ENCODE measurements at places on chromosomes 12 and 14.
A peak's percentile ranks its signal among the peaks of the same experiment; 100 is the strongest.

DNA sequence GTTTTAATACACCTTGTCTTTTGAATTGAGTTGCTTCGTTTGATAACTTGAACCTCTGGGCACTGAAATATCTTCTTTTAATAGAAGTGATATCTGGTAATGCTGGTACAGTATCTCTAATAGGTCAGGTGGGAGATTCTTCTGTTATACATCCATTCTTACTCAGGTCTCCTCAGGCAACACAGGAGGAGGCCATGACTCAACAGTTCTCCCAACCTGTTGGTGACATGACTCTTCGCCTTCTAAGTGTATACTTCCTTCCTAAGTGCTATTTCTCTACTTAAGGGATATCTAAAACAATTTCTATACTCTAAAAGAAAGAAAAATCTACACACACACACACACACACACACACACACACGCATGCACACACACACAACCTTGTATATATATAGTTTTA is 509.1 kb downstream of the PCNX1 start:
- no peak for DNase-seq

DNA sequence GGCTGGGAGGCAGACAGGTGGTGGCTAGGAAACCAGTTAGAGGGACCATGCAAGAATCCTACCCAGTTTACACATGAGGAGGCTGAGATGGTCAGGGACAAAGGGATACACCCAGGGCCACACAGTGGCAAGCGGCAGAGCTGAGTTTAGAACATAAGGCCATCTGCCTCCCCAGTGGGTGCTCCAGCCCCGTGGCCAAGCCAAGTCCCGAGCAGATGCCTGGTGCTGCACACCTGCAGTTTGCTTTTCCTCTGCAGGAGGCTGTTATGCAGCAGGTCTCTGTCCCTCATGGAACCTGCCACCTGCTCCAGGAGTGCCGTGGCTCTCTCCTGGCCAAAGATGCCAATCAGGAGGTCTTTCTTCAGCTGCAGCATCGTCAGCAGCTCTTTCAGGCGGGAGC is 70.8 kb downstream of the SYNE3 start:
- no peak for DNase-seq

DNA sequence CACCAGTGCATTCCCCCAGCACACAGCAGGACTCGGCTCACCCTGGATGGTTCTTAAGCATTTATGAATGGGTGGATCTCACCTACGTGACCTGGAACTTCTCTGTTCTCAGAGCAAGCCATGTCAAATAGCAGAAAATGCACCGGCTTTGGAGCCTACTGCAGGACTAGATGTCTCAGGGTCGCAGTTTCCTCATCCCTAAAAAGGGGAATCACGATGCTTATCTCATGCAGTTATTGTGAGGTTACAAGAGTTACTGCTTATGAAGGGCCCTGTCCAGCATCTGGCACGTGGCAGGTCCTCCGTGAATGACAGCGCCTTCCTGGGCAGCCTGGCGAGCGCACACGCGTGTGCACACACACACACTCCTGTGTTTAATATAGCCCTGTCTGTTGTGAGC is 128.5 kb downstream of the ETV6 start:
- no peak for DNase-seq

DNA sequence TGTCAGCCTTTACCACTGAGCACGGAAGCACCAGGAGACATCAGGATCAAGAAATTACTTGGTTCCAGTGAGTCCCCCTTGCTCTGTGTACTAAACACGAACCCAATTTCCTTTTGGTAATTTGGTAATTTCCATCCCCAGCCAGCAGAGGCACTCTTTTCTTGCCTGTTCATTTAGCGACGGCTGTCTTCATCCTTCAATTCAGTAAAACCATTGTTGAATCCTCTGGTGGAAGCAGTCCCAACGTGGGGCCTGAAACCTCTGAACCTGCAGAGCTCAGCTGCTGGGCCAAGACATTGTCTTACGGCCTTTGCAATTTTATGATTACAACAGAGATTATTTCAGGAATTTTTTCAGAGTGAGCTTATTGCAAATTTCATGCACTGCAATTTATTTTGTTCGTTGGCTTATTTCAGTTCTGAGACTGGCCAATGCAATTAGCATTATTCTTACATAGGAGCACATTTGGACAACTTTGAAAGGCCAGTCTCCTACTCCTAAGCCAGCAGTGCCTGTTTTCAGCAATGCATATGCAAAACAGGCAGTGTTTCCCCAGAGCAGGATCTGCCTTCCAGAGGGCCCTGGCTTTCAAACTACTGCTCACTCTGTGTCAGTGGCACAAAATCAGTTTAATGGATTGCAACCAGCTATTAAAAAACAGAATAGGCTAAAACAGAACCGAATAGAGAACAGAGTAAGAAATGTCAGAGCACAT is 372.9 kb upstream of the TMEM132C start:
- no peak for DNase-seq

GRCh38 chr12:120834489-120835303 is 69.5 kb downstream of the SPPL3 start:
- no peak for DNase-seq

DNA sequence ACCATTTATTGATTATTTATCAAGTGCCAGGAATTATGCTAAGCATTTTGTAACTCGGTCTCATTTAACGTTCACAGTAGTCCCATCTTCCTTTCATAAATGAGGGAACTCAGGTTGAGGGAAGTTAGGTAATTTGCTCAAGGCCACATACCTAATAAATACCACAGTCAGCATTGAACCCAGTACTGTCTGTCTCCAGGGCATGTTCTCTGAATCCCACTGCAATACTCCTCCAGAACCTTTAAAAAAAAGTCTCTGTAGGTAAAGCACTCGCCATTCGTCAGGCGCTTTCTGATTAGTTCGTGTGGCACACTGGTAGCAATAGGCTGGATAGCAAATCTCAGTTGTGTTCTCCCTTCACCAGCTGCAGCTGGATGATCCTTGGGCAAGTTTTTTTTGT is 14.3 kb downstream of the SLC17A8 start:
- DNase-seq: no peak

GRCh38 chr12:14993537-14994266 is 20.9 kb downstream of the PDE6H start:
- DNase-seq: no peak

GRCh38 chr14:37056473-37056872 is 115.9 kb downstream of the SLC25A21 start:
- DNase-seq: no peak

GRCh38 chr14:90449411-90449810 is 52.6 kb downstream of the CALM1 start:
- DNase-seq: no peak

GRCh38 chr12:6606331-6607131 is 648 bp downstream of the CHD4 start:
- DNase-seq: no peak

GRCh38 chr12:120228291-120229070 is 27.6 kb upstream of the RPLP0 start:
- peak; percentile 92 for DNase-seq

- DNase-seq: no peak
These were observed 85.2 kb downstream of the FOXN4 start for GRCh38 chr12:109223868-109224267.

DNA sequence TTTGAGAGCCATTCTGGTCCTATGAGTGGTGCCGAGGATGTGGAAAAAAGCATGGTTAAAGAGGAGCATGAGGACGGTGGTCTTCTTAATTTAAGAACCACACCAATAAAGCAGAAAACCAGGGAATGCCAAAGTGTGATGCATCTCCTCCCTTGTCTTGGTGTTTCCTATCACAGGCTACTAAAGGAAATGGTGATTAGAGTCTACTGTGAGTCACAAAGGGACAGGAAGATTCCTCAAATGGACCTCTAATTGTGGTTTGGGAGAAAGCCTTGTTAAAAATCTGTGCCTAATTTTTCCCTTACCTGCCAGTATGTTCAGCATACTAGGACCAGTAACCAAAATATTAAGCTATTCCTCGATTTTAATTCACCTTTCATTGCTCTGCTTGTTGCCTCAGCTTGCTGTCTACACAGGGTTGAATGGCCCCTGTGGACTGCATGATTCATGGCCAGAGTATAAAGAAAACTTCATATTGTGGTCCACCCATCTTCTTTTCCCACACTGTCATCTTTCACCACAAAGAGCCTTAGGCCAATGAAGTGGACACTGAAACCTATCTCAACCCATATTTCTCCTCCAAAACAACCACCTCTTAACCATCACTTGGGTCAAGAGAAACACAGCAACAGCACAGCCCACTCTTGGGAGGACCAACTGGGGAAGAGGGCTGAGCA is 38.8 kb downstream of the DIO2 start:
- DNase-seq: no peak

DNA sequence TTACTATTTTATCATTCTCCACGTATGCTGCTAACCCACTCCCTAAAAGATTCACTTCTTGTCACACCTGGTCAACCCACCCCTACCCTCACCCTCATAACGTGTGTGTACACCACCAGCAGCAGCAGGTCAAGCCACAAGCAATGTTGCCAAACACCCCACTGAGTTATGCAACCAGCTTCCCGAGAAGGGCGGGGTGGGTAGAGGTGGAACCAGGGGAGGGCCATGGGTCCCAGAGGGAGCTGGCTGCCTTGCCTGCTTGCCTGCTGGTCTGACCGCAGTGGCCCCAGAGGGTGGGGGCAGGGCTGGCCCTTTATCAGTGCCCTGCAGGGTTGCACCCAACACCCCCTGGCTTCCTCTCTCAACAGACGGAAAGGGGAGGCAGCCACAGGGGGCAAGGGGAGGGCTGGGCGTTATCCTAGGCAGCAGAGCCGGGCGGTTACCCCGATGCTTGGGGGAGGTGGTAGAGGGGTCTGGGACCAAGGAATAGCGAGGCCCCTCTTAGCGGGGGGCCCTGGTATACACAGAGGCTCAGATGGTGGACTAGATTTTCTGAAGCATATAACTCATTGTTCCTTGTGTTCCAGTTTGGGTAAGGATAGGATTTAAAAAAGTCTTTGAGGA is 3.5 kb upstream of the NFE2 start:
- DNase-seq: no peak

GRCh38 chr14:90061685-90062126 is at the start of gene KCNK13:
Gene KCNK13 (plus strand): TSS chr14:90061994. CDS start chr14:90062206, 212 bp downstream.
- no peak for DNase-seq

DNA sequence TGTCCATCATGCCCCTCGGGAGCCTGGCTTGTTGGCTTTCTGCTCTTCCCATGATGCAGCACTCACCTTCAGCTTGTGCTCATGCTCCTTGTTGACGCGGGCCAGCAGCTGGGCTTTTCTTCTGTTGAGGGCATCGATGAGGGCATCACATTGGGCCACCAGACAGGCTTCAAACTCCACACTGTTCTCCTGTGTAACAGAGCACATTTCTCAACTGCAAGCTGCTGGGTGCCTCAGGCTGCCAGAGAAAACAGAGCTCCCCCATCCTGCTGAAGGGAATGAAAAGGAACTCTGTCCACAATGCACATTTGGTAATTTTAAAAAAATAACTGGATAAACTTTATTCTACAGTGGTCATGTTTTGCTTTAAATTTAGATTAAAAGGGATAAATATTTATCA is 72.1 kb downstream of the TRIM9 start:
- no peak for DNase-seq

- DNase-seq: no peak
These were observed 56.7 kb downstream of the MSRB3 start for GRCh38 chr12:65335021-65335714.

- no peak for DNase-seq
These were observed 25.1 kb upstream of the BATF start for GRCh38 chr14:75497191-75497590.

DNA sequence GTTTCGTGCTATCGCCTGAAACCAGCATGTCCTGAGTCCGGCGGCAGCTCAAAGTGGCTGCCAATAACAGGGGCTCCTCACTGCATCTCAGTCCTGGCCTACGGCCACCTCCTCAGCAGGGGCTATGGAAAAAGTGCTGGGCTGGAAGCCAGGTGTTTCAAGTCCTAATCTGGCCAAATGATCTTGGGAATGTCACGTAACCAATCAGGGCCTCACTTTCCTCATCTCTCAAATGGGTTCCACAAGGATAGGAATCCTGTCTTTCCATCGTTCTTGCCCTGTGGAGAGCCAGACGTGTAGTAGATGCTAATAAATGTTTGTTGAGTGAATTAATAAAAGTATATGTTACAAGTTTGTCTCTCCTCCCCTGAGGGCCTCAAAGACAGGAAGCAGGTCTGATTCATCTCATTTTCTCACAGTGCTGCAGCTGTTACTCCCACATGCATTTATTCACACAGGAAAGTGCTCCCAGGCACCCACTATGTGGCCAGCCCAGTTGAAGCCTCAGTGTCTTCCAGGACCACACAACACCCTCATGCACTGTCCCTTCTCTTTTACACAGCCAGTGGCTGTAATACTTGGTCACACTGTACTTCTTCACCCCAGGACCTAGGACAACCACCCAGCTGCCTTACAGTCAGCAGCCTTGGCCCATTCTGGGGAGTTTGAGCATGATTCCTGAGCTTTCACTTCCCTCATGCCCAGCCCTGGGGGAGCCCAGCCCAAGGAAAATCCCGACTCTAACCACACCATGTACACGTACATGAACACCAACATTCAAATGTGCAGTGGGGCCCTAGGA is 5.0 kb downstream of the CMKLR1 start:
- DNase-seq: no peak

DNA sequence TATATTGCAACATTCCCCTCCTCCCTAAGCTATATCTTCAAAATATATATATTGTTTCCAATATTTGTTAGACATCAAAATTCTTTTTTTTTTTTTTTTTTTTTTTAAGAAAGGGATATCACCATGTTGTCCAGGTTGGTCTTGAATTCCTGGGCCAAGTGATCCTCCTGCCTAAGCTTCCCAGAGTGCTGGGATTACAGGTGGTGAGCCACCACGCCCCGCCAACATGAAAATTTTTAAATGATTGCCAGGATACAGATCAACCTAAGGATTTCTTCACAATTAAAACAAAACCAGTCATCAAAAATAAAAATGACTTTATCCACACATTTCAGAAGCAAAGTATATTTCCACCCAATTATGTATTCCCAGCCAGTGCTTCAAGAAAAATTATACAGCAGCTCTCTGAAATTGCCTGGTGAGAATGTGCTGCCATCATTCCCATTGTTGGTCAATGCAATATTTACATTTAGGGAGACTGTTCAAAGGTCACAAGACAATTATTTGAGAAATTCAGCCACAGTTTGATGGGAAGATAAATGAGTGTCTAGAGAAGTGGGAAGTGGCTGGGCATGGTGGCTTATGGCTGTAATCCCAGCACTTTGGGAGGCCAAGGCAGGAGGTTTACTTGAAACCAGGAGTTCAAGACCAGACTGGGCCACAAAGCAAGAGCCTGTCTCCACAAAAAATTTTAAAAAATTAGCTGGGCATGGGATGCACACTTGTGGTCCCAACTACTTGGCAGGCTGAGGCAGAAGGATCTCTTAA is 141.7 kb upstream of the AMIGO2 start:
- no peak for DNase-seq

Measured in stimulated activated CD4-positive, alpha-beta T cell treated with anti-CD3 and anti-CD28 coated beads, Interleukin-12 subunit alpha, Interleukin-12 subunit beta, amount 100 ng/mL, for 24 hours (primary cell).